ENCODE measurements at places on chromosomes 12 and 14.

- no peak for DNase-seq
These were observed 9.5 kb downstream of the OR10AD1 start for GRCh38 chr12:48193623-48194022.

GRCh38 chr14:36479344-36479743 is 40.7 kb downstream of the NKX2-1 start:
- DNase-seq = no peak

GRCh38 chr14:49908433-49908782 is 15.5 kb downstream of the ARF6 start:
- no peak for DNase-seq

- no peak for DNase-seq
These were observed 89.0 kb downstream of the SETD3 start for GRCh38 chr14:99391671-99392070.

- DNase-seq = no peak
These were observed 236.9 kb downstream of the PAWR start for GRCh38 chr12:79453820-79454219.

DNA sequence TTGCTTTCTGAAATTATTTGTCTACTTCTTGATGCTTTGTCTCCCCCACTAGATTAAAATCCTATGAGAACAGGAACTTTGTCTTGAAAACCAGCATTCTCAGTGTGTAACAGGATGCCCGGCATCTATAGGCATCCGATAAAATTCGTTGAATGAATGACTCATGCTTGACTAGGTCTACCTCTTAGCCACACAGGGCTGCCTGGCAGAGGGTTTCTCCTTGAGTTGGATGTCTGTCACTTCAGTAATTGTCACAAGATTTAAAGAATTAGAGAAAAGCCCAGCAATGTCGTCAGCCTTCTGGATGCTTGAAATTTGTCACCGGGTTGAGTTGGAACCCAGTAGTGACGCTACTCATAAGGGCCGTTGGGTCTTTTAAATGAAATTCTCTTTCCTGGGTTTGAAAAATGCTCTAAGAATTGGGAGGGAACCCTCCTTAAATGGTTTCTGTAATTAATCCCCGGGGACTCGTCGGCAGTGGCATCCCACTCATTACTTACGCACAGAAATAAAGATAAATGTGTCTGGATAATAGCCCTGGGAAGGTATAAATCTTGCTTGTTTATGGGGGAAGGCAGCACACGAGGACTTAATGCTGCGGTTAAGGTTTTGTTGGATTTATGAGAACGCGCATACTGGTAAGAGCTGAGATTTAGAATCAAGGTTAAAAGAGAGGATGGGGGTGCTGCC is 194.1 kb downstream of the AACS start:
- no peak for DNase-seq

GRCh38 chr12:28415755-28416154 is 225.5 kb downstream of the CCDC91 start:
- no peak for DNase-seq

- no peak for DNase-seq
These were observed 26.8 kb upstream of the PEX5 start for GRCh38 chr12:7162691-7163114.

- no peak for DNase-seq
These were observed 113.8 kb downstream of the RERGL start for GRCh38 chr12:17976202-17976601.

- DNase-seq = no peak
These were observed 71.2 kb upstream of the ESRRB start for GRCh38 chr14:76304536-76305267.

DNA sequence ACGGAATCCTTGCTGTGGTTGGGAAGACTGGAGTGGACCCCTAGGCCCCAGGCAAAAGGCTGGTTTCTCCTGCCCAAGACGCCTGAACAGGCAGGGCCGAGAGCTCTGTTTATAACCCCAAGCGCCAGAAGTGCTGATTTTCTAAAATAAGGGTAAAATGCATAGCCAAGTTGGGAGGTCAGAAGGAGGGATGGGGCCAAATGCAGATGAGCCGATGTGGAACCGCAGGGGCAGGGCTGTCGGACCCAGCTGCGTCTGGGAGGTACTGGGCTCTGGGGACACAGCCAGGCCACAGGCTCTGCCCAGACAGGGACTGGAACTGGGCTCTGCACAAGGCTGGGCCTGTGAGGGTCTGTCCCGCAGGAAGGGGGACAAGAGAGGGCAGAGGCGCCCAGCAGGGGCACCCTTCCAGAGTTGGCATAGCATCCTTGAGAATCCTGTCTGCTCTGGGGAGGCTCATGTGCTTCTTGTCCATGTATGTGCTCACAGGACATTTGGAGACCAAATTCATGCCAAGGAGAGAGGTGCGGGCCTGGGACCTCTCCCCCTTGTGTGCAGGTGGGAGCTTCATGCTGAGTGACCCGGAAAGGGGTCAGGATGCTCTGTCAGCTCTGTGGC is 49.1 kb downstream of the JAG2 start:
- DNase-seq = no peak

DNA sequence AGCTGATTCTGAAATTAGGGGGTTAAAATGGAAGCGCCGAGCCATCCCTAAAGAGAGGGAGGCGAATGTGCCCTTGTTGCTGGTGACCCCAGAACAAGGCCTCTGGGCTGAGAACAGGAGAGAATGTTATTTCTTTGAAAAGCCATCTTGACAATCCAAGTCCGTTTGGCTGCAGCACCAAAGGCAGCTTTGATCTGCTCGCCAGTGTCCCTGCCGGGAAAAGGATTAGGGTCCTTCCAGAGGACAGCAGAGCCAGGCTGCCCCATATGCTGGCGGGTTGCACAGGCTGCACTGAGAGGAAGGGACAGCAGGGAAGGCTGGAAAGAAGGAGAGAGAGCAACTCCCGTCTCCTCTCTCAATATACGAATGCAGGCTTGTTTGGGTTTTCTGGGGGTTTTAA is 141.7 kb downstream of the TMEM132C start:
- DNase-seq = no peak
